RWPE2 (cell line): ENCODE measurements at places on chromosomes 16 and 17.

GRCh38 chr17:57943645-57944044, 11.6 kb downstream of the CUEDC1 start:
- DNase-seq = no peak

GRCh38 chr17:7997186-7997585, 5.2 kb upstream of the GUCY2D start:
- DNase-seq = no peak

GRCh38 chr16:87728026-87728425, 37.8 kb downstream of the KLHDC4 start:
- DNase-seq = no peak

- no peak for DNase-seq
These were observed 4.8 kb downstream of the PPP1R9B start for GRCh38 chr17:50145532-50146229.

- no peak for DNase-seq
These were observed 72.9 kb upstream of the CCL2 start for GRCh38 chr17:34182036-34182803.

DNA sequence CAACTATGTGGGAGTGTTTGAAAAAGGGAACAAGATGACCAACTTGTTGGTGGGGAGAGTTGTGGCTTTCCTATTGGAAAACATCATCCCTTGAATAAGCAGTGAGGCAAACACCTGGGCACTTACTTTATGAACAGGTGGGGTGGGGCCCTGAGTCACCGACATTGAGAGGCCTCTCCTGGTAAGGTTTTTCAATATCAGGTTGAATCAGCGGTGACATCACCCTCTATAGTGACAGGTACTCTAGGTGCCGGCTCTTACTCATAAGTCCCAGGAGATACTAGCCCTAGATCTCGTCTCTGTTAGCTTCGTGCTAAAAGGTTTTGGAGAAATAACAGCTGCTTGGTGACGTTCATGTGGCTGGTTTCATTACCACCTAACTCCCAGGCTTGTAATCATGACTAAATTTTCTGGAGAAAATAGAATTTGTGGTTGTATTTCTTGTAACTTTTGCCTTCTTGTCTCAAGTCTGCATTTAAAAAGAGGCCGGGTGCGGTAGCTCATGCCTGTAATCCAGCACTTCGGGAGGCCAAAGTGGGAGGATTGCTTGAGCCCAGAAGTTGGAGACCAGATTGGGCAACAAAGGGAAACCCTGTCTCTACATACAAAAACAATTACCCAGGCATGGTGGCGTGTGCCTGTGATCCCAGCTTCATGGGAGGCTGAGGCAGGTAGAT, 19.3 kb downstream of the CDH1 start:
- DNase-seq = peak; percentile 99

DNA sequence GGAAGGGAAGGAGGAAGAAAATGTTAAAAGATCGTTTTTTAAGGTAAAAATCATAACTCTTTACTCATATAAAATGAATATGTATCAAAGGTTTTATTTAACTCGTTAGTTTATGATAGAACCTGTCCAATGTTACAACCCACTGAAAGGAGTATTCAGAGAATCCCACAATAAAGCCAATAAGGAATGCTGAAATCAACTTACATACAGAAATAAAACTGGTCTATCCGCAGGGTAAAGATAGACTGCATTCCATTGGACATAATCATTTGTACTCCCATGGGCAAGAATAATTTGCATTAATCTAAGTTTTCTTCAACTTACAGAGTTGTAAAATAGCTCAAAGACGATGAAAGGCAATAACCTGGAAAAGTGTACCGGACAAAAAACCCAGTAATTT, 17.9 kb upstream of the BEAN1 start:
- DNase-seq = no peak
